ENCODE measurements at places on chromosomes 12 and 14.

DNA sequence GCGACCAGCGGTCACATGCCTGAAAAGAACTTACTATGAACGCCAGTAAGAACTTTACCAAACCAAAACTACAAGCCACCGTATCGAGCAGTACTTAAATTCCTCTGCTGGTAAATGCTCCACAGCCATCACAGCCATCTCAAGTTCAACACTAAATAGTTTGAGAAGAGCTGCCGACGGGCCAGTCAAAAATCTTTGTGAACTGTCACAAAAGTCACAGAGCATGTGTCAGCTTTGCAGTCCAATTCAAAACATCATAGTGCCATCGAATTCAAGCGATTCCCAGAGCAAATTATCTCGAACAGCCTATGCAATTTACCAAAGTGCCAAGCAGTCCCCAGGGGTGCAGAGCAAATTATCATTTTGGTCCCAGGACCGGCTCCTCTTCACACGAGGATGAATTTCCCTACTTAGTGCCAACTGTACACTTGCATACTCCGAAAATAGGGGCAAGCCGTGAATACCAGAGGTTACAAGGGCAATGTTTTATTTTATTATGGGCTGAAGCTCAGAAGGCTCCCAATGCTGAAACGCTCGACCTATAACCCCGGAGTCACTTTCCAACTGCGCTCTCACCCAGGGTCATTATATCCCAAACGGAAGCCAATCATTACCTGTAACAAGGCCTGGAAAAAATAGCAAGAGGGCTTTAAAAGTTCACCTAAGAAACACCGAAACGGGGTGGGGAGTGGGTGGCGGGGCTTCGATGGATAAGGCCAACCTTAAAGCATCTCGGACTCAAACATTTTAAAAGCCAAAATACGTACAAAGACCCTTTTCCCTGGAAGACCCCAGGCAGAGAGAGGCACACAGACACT lies 1.1 kb downstream of the LRP6 start:
- DNase-seq = peak; percentile 32

- no peak for DNase-seq
These were observed 1143.6 kb downstream of the FLRT2 start for GRCh38 chr14:86673523-86673969.

DNA sequence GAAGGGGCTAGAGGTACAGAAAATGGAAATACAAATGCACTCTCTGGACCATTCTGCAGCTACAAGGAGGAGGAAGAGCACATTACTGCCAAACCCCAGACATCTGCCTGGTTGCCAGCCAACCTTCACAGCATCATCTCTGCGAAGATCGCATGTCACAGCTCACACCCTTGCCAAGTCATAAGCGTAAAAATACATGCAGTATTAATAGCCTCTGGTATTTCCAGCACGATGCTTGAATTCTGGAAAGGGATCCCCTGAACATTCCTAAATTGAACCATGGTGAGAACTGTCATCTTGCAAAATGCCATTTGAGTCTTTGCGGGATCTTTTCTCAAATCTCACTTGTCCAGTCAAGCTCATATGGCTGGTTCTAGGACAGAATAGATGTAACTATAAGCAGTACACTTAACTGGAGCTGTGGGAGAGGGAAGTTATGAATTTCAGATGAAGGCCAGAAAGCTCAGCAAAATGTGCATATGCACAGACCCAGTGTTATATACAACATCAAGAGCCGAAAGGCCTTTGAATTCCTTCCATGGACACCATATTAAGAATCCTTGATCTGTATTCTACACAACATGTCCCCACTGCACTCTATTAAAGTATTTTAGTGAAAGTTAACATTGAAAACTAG lies 211.6 kb downstream of the DUSP6 start:
- no peak for DNase-seq

GRCh38 chr12:113980537-113981337 lies 14.6 kb upstream of the RBM19 start:
- peak; percentile 91 for DNase-seq

GRCh38 chr12:95216711-95217376 lies 423 bp downstream of the FGD6 start:
- DNase-seq = peak; percentile 9
